ENCODE measurements at places on chromosomes 2 and 18.

- no peak for DNase-seq
Measured at GRCh38 chr2:215848146-215848545, 165.2 kb downstream of the MREG start.

GRCh38 chr2:194319222-194319992 lies 1337.6 kb upstream of the SLC39A10 start:
- DNase-seq = no peak

DNA sequence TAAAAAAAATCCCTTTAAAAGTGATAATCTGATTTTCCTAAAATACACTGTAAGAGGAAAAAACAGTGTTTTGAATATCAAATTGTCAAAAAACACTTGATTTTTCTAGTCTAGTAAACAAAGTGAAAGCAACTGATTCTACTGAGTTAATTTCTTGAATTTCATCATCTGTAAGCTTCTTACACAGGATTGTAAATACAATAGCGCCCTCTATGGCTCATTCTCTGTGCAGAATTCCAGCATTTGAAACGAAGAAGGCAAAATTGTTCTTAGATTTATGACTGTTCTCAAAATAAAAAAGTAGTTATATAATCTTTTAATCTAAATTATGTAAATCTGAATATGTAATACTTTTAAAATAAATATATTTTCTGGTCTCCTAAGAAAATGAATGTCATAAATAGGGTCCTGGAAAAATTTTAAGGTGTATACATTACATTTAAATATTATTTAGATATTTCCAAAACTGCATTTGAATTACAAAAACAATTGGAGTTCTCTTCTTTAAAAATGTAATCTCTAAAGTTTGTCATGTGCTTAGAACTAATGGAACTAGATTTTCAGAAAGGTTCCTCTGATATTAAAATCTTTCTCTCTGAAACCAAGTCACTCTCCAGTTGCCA lies 176.9 kb upstream of the MC4R start:
- DNase-seq = peak; percentile 86

DNA sequence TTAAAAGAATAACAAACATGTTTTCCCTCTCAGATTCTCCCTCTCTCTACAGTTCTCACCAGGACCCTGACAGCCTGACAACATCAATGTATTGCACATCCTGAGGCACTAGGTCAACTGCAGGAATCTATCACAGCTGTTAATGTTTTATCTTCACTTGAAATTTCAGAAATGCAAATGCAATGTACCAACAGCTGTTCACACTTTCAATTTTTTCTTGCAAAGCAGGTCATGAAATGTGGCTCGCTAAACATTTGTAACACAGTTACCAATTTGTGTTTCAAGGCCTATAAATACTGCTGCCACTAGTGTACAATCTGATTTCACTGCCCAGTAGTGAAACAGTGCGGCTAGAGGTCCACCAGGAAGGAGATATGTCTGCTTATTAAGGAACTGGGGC lies 147.8 kb downstream of the EXOC6B start:
- no peak for DNase-seq

DNA sequence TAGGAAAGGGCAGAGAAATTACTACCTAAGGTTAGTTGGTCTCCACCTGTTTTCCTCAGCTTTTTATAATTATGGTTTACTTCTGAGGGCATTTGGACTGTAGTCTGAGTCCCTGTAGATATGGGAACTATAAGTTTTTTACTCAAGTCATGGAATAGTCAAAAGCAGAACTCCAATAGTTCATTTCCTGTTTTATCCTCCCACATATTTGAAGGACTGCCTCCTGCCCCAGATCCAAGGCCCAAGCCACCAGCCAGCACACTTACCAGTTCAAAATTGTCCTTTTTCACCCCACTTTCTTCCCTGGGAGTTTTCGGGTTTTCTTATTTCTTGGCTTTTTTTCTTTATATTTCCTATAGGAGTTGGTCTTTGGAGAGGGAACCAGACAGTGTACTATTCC lies 164.1 kb downstream of the MBD5 start:
- no peak for DNase-seq

DNA sequence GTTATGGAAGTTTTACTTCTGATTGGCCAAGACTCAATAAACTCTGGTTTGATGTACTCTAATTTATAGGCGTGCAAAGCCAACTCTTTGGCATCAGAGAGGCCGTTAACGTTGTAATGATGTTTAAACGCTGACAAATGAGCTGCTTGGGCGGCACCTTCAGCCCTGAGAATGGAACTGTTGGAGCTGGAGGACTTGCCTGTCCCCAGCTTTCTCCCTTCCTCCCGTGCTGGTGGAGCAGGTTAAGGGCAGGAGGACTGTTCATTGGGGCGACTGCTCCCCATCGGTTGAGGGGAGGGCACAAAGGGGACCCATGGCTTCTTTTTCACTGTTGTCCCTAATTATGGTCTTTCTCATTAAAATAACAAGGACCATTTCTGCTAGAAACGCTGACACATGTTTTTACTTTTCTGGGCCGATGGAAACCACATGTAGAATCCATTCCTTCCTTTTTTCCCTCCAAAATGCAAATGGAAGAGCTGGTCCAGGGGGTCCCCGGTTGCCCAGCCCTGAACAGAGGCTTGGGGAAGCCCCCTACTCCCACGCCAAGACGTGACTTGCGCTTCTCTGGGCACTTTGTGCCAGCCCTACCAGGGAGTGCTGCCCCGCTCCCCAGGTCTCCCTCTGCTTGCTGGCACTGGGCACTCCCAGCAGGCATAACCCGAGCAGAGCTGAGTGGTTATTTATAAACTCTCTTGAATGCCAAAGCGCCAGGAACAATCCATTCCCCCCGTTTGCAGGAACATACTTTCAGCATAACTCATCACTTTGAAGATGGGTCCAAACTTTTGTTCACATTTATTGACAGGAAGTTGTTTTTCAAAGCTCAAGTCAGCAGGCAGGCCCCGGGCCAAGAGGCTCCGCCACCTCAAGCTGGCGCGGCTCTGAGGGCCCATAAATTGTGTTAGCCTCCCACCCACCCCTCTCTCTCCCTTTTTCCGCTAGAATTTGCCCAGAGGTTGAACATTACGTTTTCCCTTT lies 170.1 kb downstream of the ASB1 start:
- DNase-seq = peak; percentile 93

GRCh38 chr2:64127119-64127518 lies 17.1 kb downstream of the PELI1 start:
- DNase-seq = no peak

GRCh38 chr2:151716721-151717120 lies 17.6 kb downstream of the NEB start:
- DNase-seq = peak; percentile 14

GRCh38 chr18:46663539-46663938 lies 6.5 kb upstream of the LOXHD1 start:
- no peak for DNase-seq

DNA sequence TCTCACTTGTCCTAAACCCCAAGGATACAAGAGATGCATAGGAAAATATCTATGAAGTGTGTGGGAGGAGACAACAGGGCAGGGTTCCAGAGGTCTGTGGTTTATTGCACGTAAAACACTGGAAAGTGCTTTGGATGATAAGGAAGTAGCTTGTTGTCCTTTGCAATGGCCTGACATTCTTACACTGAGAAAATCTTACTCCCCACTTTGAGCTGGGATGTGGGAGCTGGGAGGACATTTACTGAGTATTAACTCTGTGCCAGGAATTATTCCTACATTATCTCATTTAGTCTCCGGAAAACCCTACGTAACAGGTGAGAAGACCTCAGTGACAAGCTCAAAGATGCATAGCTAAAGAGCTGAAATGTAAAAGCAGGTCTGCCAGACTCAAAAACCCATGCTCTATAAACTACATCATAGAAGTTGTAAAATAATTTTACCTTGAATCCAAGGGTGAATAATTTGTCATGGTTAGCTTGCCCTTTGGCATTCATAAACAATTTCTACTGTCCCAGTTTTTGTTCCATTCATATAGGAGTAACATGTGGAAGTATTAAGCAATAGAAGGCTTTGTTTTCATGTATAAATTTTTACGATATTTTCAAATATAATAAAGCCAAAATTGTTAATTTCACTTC lies 9.2 kb upstream of the GALNT3 start:
- DNase-seq = peak; percentile 48

- DNase-seq = no peak
Measured at GRCh38 chr18:57009844-57010243, 137.0 kb upstream of the BOD1L2 start.

GRCh38 chr2:47599171-47599570 lies 183.8 kb upstream of the MSH6 start:
- no peak for DNase-seq

- DNase-seq = no peak
Measured at GRCh38 chr2:215905691-215906090, 107.7 kb downstream of the MREG start.

GRCh38 chr2:178700922-178701342 lies 106.3 kb downstream of the TTN start:
- DNase-seq = peak; percentile 55

- DNase-seq = no peak
Measured at GRCh38 chr2:216830346-216830745, 29.5 kb downstream of the TNP1 start.

- peak; percentile 36 for DNase-seq
Measured at GRCh38 chr2:117977696-117978095, 36.2 kb downstream of the CCDC93 start.

DNA sequence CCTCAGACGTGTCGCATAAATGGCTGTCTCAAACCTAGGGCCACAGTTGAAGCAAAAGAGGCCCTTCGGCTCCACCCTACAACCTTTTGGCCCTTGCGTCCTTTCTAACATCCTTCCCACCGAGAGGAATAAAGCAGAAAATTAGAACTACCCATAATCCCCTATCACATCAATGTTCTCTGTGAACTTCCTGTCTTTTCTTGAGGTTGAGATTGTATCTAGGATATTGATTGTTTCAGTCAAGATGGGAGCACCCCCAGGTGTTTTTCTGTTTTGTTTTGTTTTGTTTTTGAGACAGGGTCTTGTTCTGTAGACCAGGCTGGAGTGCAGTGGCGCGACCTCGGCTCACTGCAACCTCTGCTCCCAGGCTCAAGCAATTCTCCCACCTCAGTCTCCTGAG lies 23.6 kb downstream of the INPP5D start:
- no peak for DNase-seq

- peak; percentile 77 for DNase-seq
Measured at GRCh38 chr2:30706534-30707303, 100.5 kb downstream of the CAPN13 start.

- no peak for DNase-seq
Measured at GRCh38 chr18:8426401-8426800, 182.8 kb upstream of the RAB12 start.

GRCh38 chr2:74917702-74918619 lies 40.5 kb upstream of the POLE4 start:
- DNase-seq = peak; percentile 91

DNA sequence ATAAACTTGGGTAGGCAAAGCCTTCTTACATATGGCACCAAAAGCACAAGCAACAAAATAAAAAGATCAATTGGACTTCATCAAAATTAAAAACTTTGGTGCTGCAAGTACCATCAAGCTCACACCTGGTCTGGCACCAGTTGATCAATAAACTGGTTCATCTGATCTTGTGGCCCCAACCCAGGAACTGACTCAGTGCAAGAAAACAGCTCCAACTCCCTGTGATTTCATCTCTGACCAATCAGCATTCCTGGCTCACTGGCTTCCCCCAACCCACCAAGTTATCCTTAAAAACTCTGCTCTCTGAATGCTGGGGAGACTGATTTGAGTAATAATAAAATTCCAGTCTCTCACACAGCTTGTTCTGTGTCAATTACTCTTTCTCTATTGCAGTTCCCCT lies 8.4 kb downstream of the EPG5 start:
- DNase-seq = peak; percentile 34
